ENCODE measurements at places on chromosomes 4 and X.

DNA sequence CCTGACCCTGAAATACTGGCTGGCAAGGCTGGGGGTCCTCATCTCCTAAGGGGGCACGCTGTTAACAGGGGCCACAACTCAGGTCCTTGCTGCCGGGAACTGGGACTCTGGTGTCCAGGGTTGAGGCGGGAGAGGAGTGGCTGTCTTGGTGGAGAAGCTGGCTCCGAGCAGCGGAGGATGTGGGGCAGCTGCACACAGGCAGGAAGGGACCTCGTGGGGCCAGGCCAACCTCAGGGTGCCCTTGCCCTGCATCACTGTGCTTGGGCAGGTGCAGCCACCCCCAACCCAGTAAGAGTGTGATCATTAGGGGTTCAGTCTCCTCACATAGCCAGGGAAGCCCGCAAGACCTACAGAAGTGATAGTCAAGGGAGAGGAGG lies 12.6 kb upstream of the PDE6B start:
- no peak for DNase-seq

DNA sequence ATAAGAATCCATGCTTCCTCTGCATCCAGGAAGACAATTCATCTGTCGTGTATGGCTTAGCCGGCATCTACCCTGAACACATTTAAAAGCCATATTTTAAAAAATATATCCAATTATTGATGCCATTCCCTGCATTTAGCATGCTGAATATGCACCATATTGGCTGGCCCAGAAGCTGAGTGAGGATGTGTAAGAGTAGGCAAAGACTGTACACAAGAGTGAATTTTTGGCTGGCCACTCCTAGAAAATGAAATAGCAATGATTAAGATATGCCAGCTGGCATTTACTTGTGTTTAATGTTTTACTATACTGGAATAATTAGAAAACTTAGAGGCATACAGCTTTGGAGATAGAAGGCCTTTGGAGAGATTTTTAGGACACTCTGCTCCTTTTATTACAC lies 25.8 kb downstream of the GABRA4 start:
- no peak for DNase-seq

- DNase-seq: no peak
Observed at GRCh38 chr4:1756079-1756478, 34.8 kb downstream of the TACC3 start.

DNA sequence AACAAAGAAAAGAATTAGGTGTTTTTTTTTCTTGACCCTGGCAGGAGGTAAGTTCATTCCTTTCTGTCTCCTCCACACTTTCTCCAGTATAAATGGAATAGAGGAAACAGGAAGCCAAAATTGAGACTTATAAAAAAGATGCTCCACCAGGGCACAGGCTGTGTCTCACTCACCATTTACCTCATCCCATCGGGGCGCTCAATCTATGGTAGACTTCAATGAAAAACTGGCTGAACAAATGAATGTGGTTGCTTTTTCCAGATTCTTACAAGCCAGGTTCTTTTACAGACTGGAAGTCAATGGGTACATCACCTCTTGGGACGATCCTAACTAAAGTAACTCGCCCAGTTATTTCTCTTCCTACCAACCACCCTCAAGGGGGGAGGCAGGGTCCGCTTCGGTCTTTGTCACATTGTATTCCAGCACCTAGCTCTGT lies 685 bp downstream of the COMMD8 start:
- DNase-seq: no peak

Measured in activated CD8-positive, alpha-beta memory T cell treated with anti-CD3 and anti-CD28 coated beads for 1 hour (primary cell).